T-helper 17 cell (primary cell): ENCODE measurements at places on chromosomes 7 and 10. TPM values are rescaled to one million over a fixed set of nuclear protein-coding genes. Genes with fewer than 3 reads are reported as not detected.

The GRID1 gene
- total RNA-seq: not detected

The CHCHD2 gene
- 205 TPM for total RNA-seq

The KCP gene
- 1.2 TPM for total RNA-seq

The NUTM2A gene
- 1.0 TPM for total RNA-seq

The LIPN gene
- 0.80 TPM for total RNA-seq

The FOXP2 gene
- total RNA-seq: not detected

DNA sequence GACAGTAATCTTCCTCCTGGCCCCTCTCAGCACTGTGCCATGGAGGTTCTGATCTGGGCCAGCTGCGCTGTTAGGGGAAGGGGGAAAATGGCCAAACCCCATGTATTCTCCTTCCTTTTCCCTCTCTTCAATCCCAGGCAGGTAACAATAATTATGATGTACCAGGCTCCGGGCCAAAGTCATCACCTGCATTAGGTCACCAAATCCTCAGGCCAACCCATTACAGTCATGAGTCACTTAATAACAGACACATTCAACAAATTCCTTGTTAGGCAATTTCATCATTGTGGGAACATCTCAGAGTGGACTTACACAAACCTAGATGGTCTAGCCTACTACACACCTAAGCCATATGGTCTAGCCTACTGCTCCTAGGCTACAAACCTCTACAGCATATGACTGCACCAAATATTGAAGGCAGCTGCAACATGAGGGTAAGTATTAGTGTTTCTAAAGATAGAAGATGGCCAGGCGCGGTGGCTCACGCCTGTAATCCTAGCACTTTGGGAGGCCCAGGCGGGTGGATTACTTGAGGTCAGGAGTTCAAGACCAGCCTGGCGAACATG is 2.2 kb upstream of the HSPB1 start:
- DNase-seq: no peak

- peak; percentile 72 for DNase-seq
Observed at GRCh38 chr10:72364239-72364777, 9.6 kb upstream of the DNAJB12 start.

DNA sequence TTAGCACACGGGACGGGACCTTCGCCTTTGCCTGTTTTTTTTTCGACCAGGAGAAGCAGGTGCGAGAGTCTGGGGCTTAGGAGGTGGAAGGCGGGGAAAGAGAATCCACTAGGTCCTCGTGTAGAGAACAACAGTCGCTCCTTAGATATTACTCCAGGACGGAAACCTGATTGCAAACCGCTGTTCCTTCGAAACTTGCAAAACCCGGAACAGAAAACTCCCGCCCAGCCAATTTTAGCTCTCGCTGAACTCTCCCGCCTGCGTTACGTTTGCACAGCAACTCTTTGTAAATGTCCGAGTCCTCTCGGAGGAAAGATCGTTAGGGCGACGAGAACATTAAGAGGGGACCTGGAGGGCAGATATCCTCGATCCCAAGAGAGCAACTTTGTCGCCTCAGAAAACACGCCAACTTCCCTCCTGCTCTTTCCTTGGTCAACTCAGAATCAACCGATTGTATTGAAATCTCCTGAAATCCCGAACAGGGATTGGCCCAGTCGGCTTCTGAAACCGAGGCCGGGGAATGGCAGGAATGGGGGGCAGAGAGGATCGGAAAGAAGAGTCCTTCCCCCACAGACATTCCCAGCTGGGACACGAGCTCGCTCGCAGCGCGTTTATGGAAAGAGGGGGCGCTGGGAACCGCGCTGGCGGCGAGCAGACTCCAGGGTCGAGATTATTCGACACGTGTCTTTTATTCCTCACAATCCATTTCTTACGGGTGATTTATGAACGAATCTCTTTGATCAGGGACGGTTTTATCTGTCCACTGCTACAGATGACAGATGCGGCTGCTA is 9.9 kb downstream of the TWIST1 start:
- DNase-seq: no peak

GRCh38 chr7:618539-619367 is 99.1 kb upstream of the PDGFA start:
- DNase-seq: no peak

DNA sequence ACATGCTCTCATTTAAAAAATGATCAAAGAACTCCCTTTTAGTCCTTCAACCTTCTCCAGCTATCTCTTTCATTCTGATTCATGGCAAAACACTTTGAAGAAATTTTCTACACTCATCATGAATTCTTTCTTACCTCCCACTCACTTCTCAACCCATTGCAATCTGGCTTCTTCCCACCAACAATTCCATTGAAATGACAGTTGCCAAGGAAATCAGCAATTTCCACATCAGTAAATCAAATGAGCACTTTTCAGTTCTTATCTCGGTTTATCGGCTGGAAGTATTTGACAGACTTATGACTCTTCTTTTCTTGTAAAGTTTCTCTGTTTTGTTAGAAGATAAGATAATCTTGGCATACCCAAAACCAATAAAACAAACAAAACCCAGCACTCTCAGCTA is 99.1 kb upstream of the CACNA2D1 start:
- DNase-seq: no peak

DNA sequence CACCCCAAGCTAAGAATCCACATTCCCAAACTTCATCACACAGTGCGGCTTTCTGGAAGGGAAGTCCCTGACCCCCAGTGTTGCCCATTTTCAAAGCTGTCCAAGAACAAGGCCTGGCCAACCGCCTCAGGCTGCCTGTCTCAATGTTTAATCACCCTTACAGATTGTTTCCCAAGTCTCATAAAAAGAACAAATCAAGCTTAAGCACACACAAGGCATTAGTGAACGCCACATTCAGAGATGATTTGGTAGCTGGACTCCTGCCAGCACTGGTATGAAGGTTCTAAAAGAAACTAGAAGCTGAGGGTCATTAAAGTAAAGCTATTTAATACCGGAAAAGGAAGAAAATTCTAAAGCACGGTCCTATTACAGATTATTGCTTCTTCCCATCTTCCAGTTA is 35.6 kb downstream of the C10orf90 start:
- DNase-seq: no peak
